ENCODE measurements at places on chromosomes 12 and 14.

GRCh38 chr14:74663884-74664283 lies 49.0 kb downstream of the AREL1 start:
- DNase-seq, result no peak

DNA sequence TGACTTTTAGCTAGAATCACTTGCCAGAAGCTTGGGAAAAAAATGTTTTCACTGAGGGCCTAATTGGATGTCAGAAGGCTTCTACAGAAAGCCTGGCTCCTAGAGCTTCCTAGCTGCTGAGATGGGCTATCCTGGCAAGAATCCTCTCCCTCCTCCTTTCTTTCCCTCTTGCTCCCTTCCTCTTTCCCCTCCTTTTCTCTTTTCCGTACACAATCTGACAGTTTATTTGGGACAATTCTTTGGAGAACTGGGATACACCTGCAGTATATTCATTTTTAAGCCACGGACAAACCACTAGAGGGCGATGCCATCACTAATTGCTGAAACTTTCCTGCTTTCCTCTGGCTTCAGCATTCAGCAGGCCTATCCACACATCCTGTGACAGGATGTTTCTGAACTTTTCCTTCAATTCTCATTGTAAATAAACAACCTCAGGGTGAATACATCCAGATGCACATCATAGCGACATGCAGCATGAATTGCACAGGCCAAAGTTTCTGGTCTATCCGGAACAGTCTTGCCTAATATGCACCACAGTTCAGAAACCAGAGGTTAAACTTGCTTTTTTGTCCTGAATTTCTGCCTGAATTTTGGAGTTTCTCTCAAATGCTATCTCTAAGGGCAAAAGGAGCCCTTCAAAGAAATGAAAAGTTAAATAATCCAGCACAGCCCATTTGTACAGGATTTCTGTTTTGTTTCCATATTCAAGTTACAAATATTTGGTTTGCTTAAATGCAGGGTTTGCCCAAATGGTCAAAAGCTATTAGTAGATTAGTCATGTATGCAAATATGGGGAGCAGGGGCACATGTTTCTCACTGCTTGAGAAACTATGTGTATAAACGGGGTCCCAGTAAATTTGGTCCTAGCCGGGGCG lies 142.8 kb downstream of the PAWR start:
- DNase-seq, result peak; percentile 69

GRCh38 chr12:88153959-88154358 lies 11.9 kb downstream of the TMTC3 start:
- DNase-seq, result no peak

DNA sequence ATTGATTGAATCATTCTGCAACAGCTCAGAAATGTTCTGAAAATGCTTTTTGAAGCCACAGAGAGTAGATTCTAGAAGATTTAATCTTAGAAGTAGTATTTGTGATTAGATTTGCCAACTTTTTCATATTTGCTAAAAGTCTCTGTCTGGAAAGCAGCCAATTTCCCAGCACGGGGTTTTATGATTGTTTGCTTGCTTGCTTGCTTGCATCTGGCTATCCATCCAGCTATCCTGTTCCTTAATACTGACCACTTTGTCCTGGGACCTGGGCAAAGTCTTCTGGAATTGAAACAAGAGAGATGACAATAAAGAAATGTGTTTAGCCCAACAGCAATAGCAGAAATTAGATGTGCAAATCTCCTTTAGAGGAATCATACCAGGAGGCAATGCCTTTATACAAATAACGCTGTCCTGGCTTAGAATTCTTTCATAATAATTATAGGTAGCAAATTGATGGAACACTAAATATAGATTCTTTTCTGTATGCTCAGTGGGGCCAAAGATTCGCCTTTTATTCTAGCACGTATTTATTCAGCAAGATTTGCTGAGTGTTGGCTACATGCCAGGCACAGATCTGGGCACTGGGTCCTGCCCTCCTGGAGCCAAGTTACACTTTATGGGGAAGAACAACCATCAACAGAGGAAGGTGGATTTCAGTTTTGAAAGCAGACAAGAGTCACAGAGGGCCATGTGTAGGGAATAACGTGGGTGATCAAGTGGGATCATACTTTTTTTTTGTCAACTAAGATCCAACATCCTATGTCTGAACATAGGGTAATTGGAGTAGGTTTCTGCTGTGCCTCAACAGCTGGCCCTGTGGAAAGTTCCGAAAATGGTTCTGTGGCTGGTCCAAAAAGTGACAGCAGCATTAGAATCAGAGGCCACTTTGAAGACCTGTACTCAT lies 25.3 kb downstream of the MYBPC1 start:
- no peak for DNase-seq

- DNase-seq, result no peak
These were observed 60.2 kb downstream of the PLXNC1 start for GRCh38 chr12:94208622-94208966.

DNA sequence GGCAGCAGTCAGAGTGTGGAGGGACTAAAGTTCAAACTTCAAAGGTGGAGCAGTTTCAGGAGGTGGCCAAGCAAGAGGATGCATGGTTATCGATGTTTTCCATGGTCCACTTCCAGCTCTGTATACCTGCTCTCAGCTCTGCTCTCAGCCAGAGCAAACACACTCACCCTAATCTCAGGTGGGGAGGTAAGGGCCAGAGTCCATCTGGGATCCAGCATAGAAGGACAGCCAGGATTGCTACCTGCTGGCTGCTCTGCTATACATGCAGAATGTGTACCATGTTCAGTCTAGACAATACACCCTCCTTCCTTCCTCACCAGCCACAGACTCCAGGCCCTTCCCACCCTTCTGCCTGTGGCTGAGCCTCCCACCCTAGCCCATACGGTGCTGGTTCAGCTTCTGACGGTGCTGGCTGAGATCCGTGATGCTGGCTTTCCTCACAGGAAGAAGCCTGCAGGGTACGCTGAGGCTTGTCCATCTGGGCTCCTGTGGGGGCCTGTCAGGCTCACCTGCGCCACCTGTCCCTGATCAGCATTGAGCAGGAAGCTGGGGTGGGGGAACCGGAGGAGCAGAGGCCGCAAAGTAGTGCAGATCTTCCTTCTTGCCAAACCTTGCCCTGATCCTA lies 2.4 kb downstream of the CBLN3 start:
- no peak for DNase-seq

- DNase-seq, result peak; percentile 44
These were observed 8.6 kb upstream of the OSBPL8 start for GRCh38 chr12:76568130-76568529.

DNA sequence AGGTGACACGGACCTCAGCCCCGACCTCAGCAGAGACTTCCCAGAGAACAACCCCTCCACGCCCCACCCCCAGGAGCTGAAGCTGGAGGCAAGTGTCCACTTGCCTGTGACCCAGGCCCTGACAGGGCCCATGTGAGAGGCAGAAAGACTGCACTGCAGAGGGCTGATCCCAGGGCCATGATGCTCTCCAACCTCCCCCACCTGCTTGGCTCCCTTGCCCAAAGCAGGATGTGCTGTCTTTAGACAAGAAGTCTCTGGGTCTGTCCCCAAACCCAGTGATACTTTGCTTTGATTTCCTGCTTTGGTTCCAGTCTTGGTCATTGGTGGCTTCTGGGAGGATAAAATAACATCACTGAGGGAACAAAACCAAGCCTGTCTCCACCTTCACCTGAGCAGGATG lies 59.4 kb downstream of the BCL11B start:
- no peak for DNase-seq

GRCh38 chr12:71684081-71684480 lies 1.8 kb upstream of the TMEM19 start:
- DNase-seq, result no peak

GRCh38 chr14:104660597-104660996 lies 28.8 kb upstream of the INF2 start:
- no peak for DNase-seq
